IMR-90 (cell line): ENCODE measurements at places on chromosomes 5 and 9.

- DNase-seq = peak; percentile 56
Measured at GRCh38 chr5:157535042-157535865, 40.3 kb downstream of the ADAM19 start.

- peak; percentile 19 for DNase-seq
Measured at GRCh38 chr9:107425101-107426025, 64.2 kb downstream of the KLF4 start.

- DNase-seq = peak; percentile 18
Measured at GRCh38 chr9:27427272-27427643, 96.8 kb upstream of the IFNK start.

GRCh38 chr5:73818357-73818756 is 192.4 kb downstream of the ARHGEF28 start:
- DNase-seq = peak; percentile 90

- peak; percentile 51 for DNase-seq
Measured at GRCh38 chr5:120771202-120771601, 307.1 kb downstream of the PRR16 start.
